ENCODE measurements at places on chromosomes 12 and 14.

- no peak for DNase-seq
These were observed 56.7 kb downstream of the FAM222A start for GRCh38 chr12:109770104-109770860.

GRCh38 chr12:106582249-106582591 is 584 bp upstream of the RFX4 start:
- no peak for DNase-seq

- no peak for DNase-seq
These were observed 201.1 kb upstream of the TMEM260 start for GRCh38 chr14:56378475-56378877.

- no peak for DNase-seq
These were observed 1196.5 kb downstream of the GALC start for GRCh38 chr14:86796221-86797074.

DNA sequence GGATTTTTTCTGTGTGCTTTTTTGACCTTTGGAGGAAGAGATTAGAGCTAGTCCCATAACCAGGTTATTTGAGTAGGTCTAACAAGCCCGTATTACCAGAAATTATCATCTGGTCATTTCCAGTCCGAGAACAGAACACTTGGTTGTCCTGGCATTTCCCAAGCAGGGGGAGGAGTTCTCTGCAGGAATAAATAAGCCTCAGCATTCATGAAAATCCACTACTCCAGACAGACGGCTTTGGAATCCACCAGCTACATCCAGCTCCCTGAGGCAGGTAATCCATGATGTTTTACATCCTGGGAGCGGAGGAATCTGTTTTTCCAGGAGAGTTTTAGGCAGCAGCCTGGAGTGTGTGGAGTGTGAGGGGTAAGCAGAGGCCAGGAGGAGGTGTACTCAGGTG is at the start of gene SERPINA3:
SERPINA3 (plus strand) TSS at position 218 of the 400 bp plus-strand sequence. CDS start 2,051 bp downstream, outside the sequence.
- DNase-seq, result no peak

- no peak for DNase-seq
These were observed 28.0 kb upstream of the TMCC3 start for GRCh38 chr12:94678379-94678778.

GRCh38 chr14:104447750-104448149 is 131.8 kb upstream of the C14orf180 start:
- no peak for DNase-seq

DNA sequence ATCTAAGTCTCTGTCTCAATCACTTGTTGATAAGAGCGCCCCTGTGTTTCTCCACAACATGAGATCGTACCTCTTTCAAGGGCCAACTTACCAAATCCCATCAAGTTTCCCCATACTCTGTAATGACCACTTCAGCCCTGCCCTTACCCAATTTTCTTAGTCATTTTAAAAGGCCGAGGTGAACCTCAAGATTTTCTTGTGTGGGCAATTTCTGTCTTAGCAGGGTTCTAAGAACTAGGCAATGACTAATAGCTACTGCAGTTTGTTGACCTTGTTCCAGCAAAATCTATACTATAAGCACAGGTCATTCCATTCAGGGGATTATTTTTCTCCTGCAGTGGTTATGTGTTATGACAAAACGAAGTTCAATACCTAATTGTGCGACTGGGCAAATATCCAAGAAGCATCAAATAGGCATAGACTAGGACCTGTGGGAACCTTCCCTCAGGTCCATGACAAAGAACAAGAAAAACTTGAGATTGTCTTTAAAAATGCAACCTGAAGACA is 359.8 kb downstream of the PCNX1 start:
- no peak for DNase-seq

GRCh38 chr12:117063162-117063911 is 35.9 kb downstream of the TESC start:
- DNase-seq, result no peak

All from BE2C (cell line).